ENCODE measurements at places on chromosomes 5 and 9.

GRCh38 chr9:136078024-136078423 lies 17.1 kb downstream of the NACC2 start:
- no peak for DNase-seq

- no peak for DNase-seq
Observed at GRCh38 chr9:36793277-36793676, 220.6 kb downstream of the MELK start.

GRCh38 chr9:135275571-135276289 lies 188.3 kb downstream of the OLFM1 start:
- DNase-seq, result no peak

DNA sequence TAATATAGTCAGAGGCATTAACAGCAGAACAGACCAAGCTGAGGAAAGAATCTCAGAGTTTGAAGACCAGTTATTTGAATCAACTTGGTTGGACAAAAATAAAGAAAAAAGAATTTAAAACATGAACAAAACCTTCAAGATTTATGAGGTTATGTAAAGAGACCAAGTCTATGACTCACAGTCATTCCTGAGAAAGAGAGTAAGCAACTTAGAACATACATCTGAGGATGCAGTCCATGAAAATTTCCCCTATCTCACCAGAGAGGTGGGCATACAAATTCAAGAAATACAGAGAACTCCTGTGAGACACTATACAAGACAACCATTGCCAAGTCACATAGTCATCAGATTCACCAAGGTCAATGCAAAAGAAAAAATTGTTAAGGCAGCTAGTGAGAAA lies 17.4 kb upstream of the C9orf72 start:
- DNase-seq, result peak; percentile 39

GRCh38 chr5:165055476-165055875 lies 1550.1 kb downstream of the MAT2B start:
- DNase-seq, result no peak

DNA sequence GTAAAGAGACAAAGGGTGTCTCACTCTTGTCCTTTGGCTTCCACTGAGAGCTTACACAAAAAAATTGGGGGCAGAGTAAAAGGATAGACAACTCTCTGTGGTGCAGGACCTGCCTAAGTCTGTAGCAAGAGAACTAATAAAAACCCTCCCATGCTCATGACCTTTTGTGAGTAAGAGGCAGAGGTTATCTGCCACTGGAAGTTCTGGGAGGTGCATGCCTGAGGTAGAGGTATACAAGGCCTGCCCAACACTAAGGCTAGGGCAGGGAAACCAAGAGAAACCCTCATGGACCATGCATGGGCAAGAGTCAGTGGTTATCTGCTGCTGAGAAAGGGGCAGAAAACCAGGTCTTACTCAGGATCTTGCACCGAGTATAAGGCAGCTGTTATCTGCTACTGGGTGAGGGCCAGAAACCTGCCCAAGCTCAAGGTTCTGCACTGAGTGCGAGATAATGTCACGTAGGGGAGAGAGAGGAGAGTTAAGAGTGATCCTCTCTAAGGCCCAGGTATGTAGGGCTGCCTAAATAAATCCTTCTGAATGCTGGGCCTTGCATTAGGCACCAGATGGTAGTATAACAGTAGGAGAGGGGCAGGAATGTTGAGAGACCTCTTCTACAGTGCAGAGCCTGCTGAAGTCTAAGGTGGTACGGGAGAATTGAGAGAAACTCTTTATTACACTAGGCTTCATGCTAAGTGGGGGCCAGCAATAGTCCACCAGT lies 143.4 kb downstream of the MACROH2A1 start:
- no peak for DNase-seq

Data from fibroblast of skin of right quadriceps (primary cell).